ENCODE measurements at places on chromosomes 16 and 17.

- DNase-seq = no peak
These were observed 896.2 kb downstream of the CDH11 start for GRCh38 chr16:64225696-64226095.

- no peak for DNase-seq
These were observed 513 bp downstream of the ADAM11 start for GRCh38 chr17:44759086-44759915.

GRCh38 chr16:81551151-81551808 lies 106.7 kb downstream of the CMIP start:
- DNase-seq = no peak

DNA sequence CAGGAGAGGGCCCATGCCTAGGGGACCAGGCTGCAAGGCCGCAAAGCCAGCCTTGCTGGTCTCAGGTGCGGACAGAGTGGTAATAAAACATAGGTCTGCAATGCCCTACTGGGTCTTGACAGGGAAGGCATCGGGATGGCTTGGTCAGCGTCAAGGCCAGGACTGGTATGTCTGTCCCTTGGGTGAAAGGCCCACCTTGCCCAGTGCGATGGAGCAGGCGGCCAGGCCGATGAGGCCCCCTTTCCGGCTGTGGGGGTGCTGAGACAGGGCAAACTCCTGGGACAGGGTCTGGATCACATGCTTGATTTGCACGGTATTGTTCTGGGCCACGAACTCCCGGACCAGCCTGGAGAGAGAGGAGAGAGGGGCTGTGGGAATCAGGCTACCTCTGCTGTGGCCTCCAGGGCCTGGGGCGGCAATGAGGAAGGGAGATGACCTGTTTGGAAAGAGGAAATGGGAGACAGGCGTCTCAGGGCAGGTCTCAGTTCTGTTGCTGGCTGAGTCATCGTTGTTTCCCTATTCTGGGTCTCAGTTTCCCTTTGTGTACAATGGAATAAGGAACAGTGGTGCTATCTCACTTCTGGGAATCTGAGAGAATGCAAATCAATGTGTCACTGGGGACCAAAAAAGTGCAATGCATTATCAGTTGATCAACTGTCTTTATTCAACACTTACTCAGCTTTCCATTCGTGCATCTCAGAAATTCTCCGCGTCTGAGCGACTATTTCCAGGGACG lies 14.8 kb downstream of the VAC14 start:
- no peak for DNase-seq

DNA sequence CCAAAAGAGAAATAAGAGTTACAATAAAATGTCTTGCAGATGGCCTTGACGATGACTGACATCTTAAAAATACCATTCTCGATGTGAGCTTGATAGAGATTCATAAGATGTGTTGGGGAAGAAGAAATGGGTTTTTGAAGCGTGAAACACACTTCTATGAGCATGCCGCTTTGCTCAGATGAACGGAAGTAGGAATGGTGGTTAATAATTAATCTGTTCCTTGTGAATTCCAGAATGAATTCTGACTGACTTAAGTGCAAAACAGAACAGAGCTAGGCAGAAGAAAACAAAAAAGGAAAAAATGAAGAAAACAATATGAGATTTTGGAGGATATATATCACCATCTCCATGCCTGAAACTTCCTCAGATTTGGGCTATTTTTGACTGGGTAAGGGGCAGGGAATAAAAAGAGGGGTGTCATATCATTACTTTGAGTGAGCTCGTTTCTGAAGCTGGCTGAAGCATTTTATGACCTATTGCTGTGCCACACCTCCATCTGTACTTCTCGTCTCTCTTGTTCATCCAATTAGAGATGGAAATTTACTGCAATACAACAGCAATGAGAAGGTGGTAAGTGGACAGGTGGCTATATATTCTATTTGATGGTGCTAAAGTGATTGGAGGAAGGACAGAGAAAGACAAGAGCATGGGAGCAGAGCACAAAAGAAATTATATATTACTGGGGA lies 1152.0 kb upstream of the CDH8 start:
- DNase-seq = peak; percentile 20

GRCh38 chr17:83086907-83087787 lies 7.7 kb downstream of the METRNL start:
- no peak for DNase-seq

- DNase-seq = no peak
These were observed 22.3 kb downstream of the NPTX1 start for GRCh38 chr17:80453998-80454556.

GRCh38 chr17:57984261-57984890 lies 3.7 kb downstream of the VEZF1 start:
- DNase-seq = no peak

DNA sequence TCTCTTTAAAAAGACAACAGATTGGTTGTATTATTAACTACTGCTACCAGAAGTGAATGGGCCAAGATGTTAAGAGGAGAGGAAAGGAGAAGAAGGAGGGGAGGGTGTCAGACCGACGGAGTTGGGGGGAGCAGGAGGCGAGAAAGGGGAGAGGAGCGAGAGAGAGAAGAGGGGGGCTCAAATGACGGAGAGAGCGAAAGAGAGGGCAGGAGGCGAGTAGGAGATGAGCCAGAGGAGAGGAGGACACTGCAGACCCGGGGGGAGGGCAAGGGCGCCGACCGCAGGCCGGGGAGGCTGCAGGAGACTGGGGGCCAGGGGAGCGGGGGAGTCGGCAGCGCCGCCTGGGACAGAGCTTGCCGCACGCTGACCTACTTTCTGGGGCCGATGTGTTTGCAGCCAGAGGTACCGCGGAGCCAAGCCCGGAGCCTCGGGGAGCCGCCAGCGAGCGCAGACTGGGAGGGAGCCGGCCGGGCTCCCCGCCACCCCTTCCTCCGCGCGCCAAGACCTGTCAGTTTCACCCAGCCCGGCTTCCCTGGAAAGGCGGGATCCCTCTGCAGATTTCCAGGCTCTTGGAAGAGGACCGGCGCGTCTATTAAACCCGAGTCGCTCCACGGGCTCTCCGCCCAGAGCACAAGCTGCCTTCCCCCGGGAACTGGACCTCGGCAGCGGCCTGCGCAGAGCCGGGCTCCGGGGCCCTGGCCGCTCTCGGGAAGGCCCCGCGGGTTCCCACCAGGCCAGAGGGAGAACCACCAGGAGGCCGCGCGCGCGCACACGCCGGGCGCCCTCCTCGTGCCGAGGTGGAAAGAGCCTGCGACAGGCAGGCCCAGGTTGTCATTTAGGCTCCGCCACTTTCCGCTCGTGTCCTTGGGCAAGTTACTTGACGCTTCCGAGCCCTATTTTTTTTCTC lies 74.6 kb downstream of the CMC2 start:
- peak; percentile 89 for DNase-seq

DNA sequence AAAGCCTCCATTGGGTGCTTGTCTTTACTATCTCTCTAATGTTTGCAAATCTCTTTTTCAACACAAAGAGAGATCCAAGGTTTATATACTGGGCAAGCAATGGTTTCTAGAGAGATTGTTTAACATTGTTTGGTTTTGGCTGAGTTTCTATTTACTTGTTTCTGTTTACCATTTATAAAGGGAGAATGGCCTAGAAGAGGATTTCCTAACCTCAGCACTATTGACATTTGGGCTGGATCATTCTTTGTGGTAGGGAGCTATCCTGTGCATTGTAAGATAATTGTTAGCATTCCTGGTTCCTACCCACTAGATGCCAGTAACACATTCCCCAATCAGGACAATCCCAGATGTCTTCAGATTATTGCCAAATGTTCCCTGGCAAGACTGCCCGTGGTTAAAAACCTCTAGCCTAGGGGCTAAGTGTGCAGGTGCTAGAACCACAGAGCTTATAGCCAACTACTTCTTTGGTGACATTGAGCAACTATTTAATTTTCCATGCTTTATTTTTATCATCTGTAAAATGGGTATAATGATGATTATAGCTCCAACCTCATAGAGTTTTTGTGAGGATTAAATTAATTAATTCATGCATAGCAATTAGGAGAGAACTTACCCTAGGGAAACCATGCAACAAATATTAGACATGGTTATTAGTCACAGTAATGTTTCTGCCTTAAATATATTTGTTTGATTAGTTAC lies 413.9 kb upstream of the MAF start:
- DNase-seq = no peak

DNA sequence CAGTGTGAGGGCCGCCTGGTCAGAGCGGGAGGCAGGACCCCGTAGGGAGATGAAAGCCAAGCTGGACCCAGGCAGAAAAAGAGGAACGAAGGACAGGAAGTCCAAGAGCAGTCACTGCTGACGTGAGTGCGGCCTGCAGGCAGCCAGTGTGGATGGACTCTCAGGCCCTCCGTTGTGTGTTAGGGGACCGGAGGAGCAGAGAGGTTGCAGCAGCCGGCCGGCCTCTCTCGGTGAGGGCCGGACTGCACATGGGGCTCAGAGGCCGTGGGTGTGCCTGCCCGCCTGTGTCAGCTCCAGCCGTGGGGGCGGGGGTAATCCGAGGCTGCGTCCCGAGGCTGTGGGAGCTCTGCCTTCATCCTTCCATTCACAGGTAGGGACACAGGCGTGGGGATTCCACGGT lies 67.4 kb downstream of the JPH3 start:
- DNase-seq = no peak

DNA sequence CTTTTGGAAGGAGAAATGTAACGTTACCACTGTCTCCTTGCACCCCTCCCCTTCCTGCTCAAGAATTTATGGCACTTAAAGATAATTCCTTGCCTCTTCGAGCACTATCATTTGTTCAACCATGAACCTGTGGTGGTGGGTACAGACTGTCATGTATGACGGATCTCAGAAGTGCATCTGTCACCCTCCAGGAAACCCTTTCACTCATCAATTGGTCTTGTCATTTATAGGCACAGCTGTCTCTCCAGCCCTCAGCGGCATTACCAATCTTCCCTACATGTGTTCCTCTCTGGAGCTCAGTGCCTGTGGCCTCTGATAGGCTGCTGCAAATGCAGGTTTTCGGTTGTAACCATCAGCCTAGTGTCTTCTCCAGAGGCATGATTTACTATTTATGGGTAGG lies 15.0 kb downstream of the CNTNAP4 start:
- DNase-seq = no peak

GRCh38 chr16:55125818-55126385 lies 195.2 kb downstream of the IRX5 start:
- DNase-seq = no peak

- peak; percentile 76 for DNase-seq
These were observed at the start of gene SBK1 for GRCh38 chr16:28291651-28292626. Gene SBK1, plus strand, starts transcription at chr16:28292525. Its CDS starts 24,867 bp downstream, at chr16:28317392.

DNA sequence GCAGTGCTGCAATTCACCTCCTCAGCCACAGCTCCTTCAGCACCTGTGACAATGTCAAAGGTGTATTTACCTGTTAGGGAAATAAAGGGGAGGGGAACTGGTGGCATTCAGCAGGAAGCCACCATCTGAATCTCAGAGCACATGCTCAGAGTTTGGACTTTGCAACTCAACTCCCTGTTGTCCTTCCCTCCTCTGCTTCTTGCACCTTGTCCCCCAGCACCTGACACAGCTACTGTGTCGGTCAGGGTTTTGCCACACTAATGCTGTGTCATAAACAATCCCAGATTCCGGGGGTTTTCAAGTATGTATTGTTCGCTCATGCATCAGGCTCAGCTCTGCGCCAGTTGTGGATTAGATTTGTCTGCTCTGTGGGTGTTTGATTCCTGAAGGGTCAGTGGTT lies 43.7 kb downstream of the HSBP1 start:
- no peak for DNase-seq

DNA sequence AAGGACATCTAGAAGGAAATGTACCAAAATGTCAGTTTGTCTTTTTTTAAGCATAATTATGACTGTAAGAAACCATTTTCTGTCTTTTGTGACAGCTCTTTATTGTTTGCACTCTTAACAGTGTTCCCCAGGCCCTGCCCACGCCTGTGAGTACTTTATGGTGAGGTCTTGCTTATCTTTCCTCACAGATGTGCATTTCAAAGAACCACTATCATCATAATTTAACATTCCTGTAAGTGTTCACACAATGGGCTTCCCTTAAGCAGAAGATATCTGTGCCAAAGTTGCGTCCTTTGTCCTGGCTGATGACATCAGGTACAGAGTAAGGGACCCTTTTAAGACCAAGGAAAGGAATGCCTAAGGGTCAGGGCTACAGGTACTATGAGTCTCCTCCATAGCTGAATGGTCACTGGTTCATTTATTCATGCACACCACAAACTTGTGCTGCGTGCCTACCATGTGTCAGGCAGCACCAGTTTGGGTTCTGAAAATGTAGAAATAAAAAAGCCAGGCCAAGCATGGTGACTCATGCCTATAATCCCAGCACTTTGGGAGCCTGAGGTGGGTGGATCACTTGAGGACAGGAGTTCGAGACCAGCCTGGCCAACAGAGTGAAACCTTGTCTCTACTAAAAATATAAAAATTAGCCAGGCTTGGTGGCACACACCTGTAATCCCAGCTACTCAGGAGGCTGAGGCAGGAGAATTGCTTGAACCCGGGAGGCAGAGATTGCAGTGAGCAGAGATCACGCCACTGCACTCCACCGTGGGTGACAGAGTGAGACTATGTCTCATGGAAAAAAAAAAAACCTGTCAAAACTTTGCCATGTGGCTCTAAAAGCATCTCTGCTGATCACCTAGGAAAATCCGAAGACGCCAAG lies 55.4 kb upstream of the NLK start:
- DNase-seq = no peak

DNA sequence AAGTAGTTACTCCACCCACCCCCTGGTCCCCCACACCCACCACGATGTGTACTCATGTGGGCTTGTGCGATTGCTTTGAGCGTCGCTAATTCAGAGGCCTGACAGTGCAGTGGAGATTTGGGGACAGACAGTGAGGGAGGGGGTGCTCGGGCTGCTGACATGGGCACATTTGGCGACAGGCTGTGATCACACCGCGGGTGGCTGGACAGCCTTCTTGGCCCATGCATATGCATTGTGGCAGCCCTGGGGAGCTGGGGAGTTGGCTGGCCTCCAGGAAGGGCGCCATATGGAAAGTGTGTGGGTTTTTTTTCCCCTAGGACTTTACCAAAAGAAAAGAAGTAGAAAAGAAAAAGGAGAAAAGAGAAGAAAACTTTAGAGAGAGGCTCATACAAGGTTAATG lies 275.5 kb upstream of the N4BP1 start:
- DNase-seq = no peak

DNA sequence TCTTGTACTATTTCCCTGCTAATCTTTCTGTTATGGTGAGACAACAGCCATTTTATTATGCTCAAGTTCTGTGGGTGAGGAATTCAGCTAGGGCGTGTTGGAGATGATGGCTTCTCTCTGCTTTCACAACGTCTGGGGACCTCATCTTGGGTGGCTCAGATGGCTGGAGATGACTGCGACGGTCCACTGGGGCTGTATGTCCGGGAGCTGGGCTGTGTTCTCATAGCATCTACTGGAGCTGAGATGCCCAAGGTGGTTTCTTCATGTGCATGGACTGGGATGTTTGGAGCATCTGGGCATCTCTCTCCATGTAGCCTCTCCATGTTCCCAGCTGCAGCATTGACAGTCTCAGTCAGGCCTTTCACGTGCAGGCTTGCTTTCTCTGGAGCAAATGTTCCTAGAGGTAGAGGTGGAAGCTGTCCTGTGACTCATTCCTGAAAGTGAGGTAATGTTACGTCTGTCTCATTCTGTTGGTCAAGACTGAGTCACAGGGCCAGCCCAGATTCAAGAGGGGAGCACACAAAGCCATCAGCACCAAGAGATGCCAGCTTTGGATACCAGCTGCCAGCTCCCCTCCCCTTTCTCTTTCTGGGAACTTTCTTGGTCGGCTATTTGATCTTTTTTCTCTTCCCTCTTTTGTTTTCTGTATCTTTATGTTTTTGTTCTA lies 96.2 kb downstream of the RAP1GAP2 start:
- DNase-seq = no peak

Measured in right kidney (tissue), 9 donors.